ENCODE measurements at places on chromosomes 4 and X. TPM values are rescaled to one million over a fixed set of nuclear protein-coding genes. Genes with fewer than 3 reads are reported as not detected.

The PPP1R2C gene
- polyA plus RNA-seq: not detected

The NSG1 gene
- 3.8 TPM for polyA plus RNA-seq

The ARMCX1 gene
- polyA plus RNA-seq: 13.2 TPM

The IGFBP7 gene
- polyA plus RNA-seq: 199 TPM

The XAGE2 gene
- polyA plus RNA-seq: not detected

The TEX13B gene
- polyA plus RNA-seq: not detected

The SPIN2A gene
- polyA plus RNA-seq: not detected

The HOPX gene
- polyA plus RNA-seq: 2.5 TPM

Data from sigmoid colon (tissue), 7 donors.